Activated naive CD8-positive, alpha-beta T cell treated with anti-CD3 and anti-CD28 coated beads, Interleukin-2, amount 10 ng/mL, durations not matched to agents 7 days and 5 days (primary cell): ENCODE measurements at places on chromosomes 1 and 21.
A peak's percentile ranks its signal among the peaks of the same experiment; 100 is the strongest.

DNA sequence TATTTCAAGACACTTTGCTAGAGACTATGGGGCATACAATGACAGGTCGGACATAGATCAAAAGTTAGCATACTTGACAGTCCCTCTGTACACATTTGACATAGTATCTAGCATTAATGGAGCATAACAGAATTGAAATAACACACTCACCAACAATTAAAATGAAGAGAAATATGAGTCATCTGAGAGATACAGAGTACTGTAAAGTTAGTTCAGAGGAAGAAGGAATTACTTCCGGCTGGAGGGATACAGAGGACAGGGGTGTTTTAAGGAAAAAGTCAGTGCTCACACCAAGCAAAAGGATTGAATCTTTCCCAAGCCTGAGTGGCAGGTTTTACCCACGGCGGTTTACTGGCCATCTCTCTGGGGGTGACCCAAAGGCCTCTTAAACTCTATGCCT, 2.4 kb downstream of the ZMYND12 start:
- no peak overlapping the region for H3K4me3 ChIP-seq
- peaks cover 14% of the 10 kb centered on the region for H3K4me1 ChIP-seq
- no peak overlapping the region for H3K27ac ChIP-seq
- peaks cover 6% of the 10 kb centered on the region for H3K36me3 ChIP-seq

GRCh38 chr1:176178316-176178715, 28.8 kb downstream of the COP1 start:
- H3K4me3 ChIP-seq: peak overlapping the region; percentile 56
- peaks cover 48% of the 10 kb centered on the region for H3K36me3 ChIP-seq
- peak overlapping the region; percentile 79 for H3K27ac ChIP-seq
- H3K27me3 ChIP-seq: no peaks in the 10 kb centered on the region
- DNase-seq: no peak

GRCh38 chr1:89085781-89086180, 20.8 kb upstream of the GBP1 start:
- H3K4me1 ChIP-seq: peaks cover 3% of the 10 kb centered on the region
- H3K4me3 ChIP-seq: no peak overlapping the region
- no peak for DNase-seq
- no peaks in the 10 kb centered on the region for H3K36me3 ChIP-seq
- H3K27ac ChIP-seq: no peak overlapping the region
- H3K27me3 ChIP-seq: peaks cover 2% of the 10 kb centered on the region

DNA sequence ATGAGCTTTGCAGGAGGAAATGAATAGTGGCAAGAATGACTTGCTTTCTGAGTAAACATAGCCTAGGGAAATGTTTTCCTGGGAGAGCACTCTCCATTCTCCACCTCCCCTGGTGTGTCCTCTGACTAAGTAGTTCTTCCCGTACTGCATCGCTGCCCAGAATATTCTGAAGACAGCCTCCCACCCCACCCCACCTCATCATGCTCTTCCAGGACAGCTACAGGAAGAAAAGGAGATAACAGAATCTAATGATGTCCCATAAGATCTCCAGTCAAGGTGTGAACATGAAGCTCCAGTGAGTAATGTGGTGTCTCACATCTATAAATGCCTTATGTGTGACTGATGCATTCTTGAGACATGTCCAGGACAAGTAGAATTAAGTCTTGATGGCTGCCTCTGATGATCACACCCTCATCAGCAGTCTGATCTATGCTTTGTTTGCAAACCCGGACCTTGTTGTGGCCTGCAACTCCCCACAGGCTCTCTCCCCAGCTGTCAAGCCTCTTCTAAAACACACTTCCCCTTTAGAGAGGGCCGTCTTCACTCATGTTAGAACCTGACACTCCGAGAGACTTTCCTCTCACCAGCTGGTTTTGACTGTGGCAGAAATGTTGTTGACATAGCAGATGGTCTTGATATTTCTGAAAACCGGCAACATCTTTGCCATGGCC, 183.0 kb downstream of the CYYR1 start:
- no peaks in the 10 kb centered on the region for H3K36me3 ChIP-seq
- no peaks in the 10 kb centered on the region for H3K27me3 ChIP-seq
- H3K4me3 ChIP-seq: no peak overlapping the region
- no peaks in the 10 kb centered on the region for H3K4me1 ChIP-seq
- no peak for DNase-seq

GRCh38 chr1:203537806-203538464, 44.0 kb downstream of the OPTC start:
- no peaks in the 10 kb centered on the region for H3K4me1 ChIP-seq
- peaks cover 10% of the 10 kb centered on the region for H3K27me3 ChIP-seq
- no peak for DNase-seq
- H3K27ac ChIP-seq: no peak overlapping the region

GRCh38 chr1:38173848-38174247, 127.3 kb upstream of the POU3F1 start:
- DNase-seq: no peak
- no peaks in the 10 kb centered on the region for H3K36me3 ChIP-seq
- H3K27ac ChIP-seq: no peak overlapping the region
- H3K4me3 ChIP-seq: no peak overlapping the region

DNA sequence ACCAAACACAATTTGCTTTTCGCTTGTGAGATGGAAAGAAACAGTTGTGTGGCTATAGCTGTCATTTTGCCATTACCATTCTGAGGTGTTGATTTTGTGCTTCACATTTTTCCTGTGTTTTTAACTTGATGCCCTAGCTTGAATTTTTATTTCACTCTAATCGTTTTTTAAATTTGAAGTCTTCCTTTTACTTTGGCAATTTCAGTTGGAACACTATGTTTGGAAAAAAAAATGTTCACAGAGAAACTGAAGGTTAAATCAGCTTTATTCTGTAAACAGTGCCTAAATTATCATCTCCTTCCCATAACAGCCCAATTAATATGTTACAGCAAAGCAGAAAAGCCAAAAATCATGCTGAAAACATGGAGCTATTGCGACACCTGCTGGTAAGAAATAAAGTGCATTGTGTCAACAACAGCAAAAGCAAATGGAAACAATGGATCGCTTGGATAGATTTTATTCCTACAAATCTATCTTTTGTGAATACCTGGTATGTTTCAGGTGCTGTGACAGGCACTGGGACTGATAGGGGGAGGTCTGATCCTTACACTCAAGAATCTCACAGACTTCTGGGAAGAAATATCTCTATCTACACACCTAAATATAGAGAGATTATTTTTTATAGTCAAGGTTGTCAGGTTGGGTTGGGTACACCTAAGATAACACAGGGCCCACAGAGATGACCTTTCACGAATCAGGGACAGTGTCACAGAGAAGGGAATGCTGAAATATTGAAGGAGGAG, 16.2 kb upstream of the ERICH3 start:
- H3K27ac ChIP-seq: no peak overlapping the region
- no peaks in the 10 kb centered on the region for H3K4me1 ChIP-seq
- H3K4me3 ChIP-seq: no peak overlapping the region
- DNase-seq: no peak
- H3K27me3 ChIP-seq: peaks cover 2% of the 10 kb centered on the region
- no peaks in the 10 kb centered on the region for H3K36me3 ChIP-seq
